Heart right ventricle (tissue), 16 donors: ENCODE measurements at places on chromosomes 1 and 21. TPM values are rescaled to one million over a fixed set of nuclear protein-coding genes. Genes with fewer than 3 reads are reported as not detected.

DNA sequence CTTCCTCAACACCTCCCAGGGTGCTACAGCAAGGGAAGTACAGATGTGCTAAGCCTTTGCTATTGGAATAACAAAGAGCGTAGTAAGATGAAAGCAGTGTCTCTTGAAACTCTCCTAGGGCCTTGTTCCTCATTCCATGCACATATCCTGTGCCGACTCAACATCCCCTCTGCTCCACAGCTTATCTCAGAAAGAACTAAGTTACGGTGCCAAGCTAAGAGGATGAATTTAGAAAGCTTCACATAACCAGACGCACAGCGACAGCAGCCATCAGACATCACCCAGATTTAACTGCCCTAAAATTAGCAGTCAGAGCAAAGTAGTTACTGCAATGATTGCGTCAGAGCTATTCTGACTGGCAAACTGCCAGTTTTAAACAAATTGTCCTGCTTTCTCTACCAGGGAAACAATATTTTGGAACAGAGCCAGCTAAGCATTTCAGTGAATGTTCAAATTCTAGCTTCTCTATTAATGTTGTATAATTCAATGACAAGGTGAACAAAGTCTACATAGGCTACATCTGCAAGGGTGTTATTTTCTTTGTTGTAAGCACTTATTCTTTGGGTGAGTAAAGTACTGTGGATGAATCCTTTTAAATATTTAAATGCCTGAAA lies 9.5 kb downstream of the SIPA1L2 start:
- peak; percentile 87 for DNase-seq

GRCh38 chr1:174815036-174815435 lies 184.7 kb upstream of the CACYBP start:
- no peak for DNase-seq

DNA sequence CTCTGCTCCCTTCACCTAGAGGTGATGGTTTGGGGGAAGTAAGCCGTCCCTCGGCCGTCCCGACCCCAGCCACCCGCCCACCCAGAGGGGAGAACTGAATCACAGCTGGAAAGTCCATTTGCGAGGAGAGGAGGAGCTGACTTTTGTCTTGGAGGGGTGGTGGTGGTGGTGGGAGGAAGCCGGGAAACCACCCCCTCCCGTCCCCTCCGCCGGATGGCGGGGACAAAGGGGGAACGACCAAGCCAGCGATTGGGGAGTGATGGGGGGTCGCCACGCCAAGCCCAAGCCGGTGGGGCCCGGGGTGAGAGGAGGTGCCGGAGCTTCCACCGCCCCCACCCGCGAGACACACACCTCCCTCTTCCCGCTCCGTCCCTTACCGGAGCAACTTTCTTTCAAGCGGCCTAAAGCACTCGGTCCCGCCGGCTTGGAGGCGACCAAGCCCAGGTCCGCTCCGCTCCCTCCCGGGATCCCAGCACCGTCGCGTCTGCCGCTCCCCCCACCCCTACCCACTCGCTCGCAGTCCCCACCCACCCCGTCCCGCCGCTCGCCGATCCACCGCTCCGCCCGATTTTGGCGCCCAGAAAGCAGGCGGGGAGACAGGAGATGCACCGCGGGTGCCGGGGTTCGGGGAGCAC lies 540 bp downstream of the ARHGEF2 start:
- DNase-seq: peak; percentile 62

DNA sequence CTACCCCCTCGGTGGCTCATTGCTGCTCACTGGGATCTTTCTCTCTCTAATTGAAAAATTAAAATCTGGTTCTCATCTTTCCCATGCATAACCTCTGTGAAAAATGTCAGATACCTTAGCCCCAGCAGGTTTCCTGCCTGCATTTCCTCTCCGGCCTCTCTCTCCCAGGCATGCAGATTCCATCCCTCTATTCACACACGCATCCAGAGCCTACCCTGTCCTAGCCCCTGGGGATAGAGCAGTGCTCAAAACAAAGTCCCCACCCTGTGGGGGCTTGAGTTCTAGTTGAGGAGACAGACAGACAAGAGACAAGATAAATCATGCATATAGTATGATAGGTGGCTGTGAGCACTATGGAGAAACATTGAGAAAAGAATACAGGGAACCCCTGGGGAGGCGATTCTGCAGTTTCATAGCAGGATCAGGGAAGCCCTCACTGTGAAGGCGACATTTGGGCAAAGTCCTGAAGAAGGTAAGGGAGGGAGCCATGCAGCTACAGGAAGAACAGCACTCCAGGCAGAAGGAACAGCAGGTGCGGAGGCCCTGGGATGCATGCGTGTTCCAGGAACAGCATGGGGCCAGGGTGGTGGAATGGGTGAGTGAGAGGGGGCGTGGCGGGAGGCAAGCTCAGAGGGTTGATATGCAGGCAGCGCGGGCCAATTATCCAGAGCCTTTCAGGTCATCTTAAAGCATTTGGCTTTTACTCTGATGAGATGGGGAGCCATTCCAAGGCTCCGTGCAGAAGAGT lies 3.5 kb upstream of the BSND start:
- no peak for DNase-seq

- no peak for DNase-seq
Measured at GRCh38 chr1:215200121-215200520, 117.6 kb downstream of the KCNK2 start.

Gene F3
- total RNA-seq: 65.2 TPM

Gene SPATA21
- not detected for total RNA-seq

DNA sequence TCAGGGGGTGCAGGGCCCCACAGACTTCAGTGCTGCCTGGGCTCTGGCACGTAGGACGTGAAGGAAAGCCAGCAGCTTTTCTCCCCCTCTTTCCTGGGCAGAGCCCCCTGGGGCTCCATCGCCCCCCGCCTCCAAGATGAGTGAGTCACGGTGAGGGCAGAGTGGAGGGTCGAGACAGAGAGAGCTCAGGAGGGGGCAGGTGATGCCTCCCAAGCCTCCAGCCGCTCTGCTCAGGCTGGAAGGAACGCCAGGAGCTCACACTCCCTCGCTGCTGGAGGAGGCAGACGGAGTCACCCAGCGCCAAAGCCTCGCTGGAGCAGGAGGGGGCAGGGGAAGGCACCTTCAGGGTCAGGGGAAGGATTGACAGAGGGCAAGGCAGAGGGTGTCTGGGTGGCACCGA lies 119.5 kb downstream of the CASZ1 start:
- no peak for DNase-seq

Gene ACOT11
- 40.2 TPM for total RNA-seq

Gene CFAP74
- not detected for total RNA-seq
